ENCODE measurements at places on chromosomes 16 and 17. TPM values are rescaled to one million over a fixed set of nuclear protein-coding genes. Genes with fewer than 3 reads are reported as not detected.

PPY gene
- total RNA-seq = 0.18 TPM

SSTR5 gene
- not detected for total RNA-seq

- H3K27ac ChIP-seq = no peak overlapping the region
- peaks cover 9% of the 10 kb centered on the region for H3K27me3 ChIP-seq
- no peaks in the 10 kb centered on the region for H3K36me3 ChIP-seq
- no peak overlapping the region for H3K4me3 ChIP-seq
- H3K4me1 ChIP-seq = peaks cover 18% of the 10 kb centered on the region
- DNase-seq = peak; percentile 75
Observed at GRCh38 chr17:72539981-72540897, 419.4 kb downstream of the SOX9 start.

PRR29 gene
- total RNA-seq = 0.75 TPM

SNX20 gene
- 0.75 TPM for total RNA-seq

STX1B gene
- 0.66 TPM for total RNA-seq

DNA sequence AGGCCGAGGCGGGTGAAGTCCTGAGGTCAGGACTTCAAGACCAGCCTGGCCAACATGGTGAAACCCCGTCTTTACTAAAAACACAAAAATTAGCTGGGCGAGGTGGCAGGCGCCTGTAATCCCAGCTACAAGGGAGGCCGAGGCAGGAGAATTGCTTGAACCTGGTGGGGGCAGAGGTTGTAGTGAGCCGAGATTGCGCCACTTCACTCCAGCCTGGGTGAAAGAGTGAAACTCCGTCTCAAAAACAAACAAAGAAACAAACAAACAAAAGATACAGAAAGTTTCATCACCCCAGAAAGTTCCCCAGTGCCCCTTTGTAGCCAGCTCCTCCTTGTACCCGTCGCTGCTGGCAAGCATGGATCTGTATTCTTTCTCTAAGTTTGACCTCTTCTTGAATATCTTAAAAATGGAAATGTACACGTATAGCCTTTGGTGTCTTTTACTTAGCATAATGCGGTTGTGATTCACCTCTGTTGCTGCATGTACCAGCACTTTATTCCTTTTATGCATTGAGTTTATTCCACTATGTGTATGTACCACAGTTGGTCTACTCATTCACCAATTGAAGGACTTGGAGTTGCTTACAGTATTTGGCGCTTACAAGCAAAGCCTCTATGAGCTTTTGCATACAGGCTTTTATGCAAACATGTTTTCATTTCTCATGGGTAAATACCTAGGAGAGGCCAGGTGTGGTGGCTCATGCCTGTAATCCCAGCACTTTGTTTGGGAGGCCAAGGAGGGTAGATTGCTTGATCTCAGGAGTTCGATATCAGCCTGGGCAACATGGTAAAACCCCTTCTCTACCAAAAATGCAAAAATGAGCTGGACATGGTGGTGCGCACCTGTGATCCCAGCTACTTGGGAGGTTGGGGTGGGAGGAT is 87.5 kb upstream of the CLEC18A start:
- H3K4me3 ChIP-seq = no peak overlapping the region
- no peak for DNase-seq
- no peaks in the 10 kb centered on the region for H3K27me3 ChIP-seq
- H3K27ac ChIP-seq = no peak overlapping the region
- peaks cover 2% of the 10 kb centered on the region for H3K36me3 ChIP-seq

GRCh38 chr16:12168074-12169000 is 191.8 kb downstream of the SNX29 start:
- H3K4me3 ChIP-seq = no peak overlapping the region
- peaks cover 11% of the 10 kb centered on the region for H3K4me1 ChIP-seq
- DNase-seq = no peak
- no peak overlapping the region for H3K27ac ChIP-seq

GRCh38 chr16:77890075-77890474 is 101.7 kb downstream of the VAT1L start:
- H3K27me3 ChIP-seq = peaks cover 6% of the 10 kb centered on the region
- no peak overlapping the region for H3K4me3 ChIP-seq
- no peak overlapping the region for H3K27ac ChIP-seq
- no peaks in the 10 kb centered on the region for H3K4me1 ChIP-seq
- H3K36me3 ChIP-seq = no peaks in the 10 kb centered on the region
- no peak for DNase-seq

ACSM2A gene
- total RNA-seq = 0.09 TPM

GRCh38 chr17:81550830-81551457 is 1.2 kb downstream of the FAAP100 start:
- peaks cover 46% of the 10 kb centered on the region for H3K36me3 ChIP-seq
- peak overlapping the region; percentile 76 for H3K4me3 ChIP-seq
- peaks cover 28% of the 10 kb centered on the region for H3K4me1 ChIP-seq
- H3K27me3 ChIP-seq = no peaks in the 10 kb centered on the region

DNA sequence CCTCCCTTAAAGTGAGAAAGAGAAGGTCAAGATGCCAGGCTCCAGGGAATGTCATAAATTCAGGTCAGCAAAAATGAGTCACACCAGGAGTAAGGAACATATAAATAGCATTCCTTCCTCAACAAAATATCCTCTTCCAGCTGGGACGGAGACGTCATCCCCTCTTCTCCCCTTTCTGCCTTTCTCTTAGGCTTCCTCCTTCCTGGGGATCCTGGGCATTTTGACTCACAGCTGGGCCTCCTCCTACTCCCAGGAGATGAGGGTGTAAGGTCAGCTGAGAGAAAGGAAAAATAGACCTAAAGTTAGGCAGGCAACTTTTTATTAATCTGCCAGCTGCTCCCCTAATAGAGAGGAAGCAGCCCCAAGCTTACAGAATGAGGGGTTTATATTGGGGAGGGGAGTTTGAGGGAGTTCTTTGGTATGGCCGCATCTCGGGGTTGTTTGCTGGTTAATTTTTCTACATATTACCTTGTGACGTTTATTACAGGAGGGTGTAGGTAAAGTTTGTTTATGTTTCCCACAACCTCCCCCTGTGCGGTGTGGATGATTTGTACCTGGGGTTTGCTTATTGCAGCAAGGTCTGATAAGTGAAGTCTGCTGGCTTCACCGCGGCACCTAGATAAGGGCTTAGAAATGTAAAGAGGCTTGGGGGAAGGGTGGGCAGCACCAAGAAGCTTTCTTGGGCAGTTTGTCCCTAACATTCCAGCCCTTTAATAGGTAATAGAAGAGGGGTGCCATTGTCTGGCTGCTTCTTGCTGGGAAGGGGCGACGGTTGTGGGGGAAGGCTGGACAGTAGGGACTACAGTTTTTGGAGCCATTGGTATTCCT is 7.1 kb upstream of the ZNF747 start:
- peaks cover 7% of the 10 kb centered on the region for H3K4me1 ChIP-seq
- H3K4me3 ChIP-seq = no peak overlapping the region
- H3K27me3 ChIP-seq = peaks cover 4% of the 10 kb centered on the region
- peak overlapping the region; percentile 42 for H3K27ac ChIP-seq
- DNase-seq = peak; percentile 59
- H3K36me3 ChIP-seq = no peaks in the 10 kb centered on the region

KRTAP9-4 gene
- total RNA-seq = not detected

MT1G gene
- 1.2 TPM for total RNA-seq

DNA sequence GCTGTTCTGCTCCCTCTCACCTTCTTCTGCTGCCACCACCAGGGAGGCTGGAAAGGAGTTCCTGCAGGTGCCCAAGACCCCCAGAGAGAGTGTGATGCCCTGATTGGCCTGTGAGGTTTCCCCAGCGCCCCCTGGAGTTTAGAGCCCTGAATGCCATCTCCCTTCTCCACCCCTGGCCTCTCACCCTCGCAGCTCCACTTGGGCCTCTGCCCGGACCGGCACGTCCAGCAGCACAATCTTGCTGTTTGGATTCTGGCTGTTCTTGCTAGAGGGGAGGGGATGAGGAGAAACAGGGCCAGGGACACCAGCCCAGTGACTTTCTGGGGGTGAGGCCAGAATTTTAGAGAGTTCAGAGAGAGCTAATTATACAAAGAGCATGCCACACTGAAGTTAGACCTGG is 12.5 kb upstream of the FAM171A2 start:
- peaks cover 15% of the 10 kb centered on the region for H3K4me1 ChIP-seq
- H3K36me3 ChIP-seq = no peaks in the 10 kb centered on the region
- no peak overlapping the region for H3K27ac ChIP-seq

GRCh38 chr17:68326681-68327080 is 35.4 kb downstream of the ARSG start:
- H3K36me3 ChIP-seq = no peaks in the 10 kb centered on the region
- no peak for DNase-seq
- H3K4me1 ChIP-seq = no peaks in the 10 kb centered on the region

DNA sequence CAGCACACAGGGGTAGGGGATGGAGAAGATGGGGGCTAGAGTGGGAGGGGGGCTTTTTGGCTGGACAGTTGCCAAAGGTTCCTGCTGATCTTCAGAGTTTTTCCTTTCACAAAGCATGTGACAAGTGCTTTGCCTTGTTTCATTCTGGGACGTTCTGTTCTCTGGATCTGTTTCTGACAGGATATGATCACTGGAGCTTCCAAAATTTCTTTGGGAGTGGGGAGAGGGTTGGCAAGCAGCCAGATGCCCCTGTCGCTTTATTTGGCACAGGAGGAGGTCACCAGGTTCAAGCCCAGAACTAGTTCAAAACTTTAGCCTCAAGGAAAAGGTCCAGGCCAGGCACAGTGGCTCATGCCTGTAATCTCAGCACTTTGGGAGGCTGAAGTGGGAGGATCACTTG is 68.5 kb upstream of the TBX2 start:
- H3K4me3 ChIP-seq = no peak overlapping the region
- peaks cover 6% of the 10 kb centered on the region for H3K27me3 ChIP-seq
- no peak overlapping the region for H3K27ac ChIP-seq
- DNase-seq = no peak

GRCh38 chr17:3636908-3637373 is 381 bp downstream of the CTNS start:
- peaks cover 19% of the 10 kb centered on the region for H3K4me1 ChIP-seq
- peaks cover 16% of the 10 kb centered on the region for H3K36me3 ChIP-seq
- DNase-seq = no peak
- peak overlapping the region; percentile 56 for H3K4me3 ChIP-seq
- peak overlapping the region; percentile 99 for H3K27ac ChIP-seq

DNA sequence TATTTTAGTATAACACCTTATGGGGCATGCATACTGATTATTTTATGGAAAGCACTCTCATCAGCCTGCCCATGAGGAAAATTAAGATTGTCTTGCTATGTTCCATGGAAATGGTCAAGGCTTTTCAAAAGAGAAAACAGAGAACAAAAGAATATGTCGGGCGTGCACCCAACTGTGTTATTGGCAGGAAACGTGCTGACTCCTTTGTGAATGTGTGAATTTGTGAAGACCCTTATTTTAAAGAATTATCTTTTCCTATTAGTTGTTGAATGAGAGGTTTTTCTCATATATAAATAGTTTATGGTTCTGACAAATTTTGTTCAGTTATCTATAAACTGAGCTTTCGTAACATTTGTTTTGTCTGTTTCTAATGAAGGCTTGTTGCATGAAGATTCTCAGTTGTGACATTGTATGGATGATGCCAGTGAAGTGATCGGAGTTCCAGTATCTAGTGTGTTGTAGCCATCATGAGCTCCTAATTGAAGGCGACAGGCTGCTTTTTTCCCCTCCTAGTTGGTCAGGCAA is 180.0 kb downstream of the BCAS3 start:
- H3K27me3 ChIP-seq = no peaks in the 10 kb centered on the region
- H3K27ac ChIP-seq = no peak overlapping the region
- H3K36me3 ChIP-seq = no peaks in the 10 kb centered on the region
- no peak overlapping the region for H3K4me3 ChIP-seq
- no peak for DNase-seq

GRCh38 chr16:90019543-90020259 is 445 bp upstream of the DBNDD1 start:
- DNase-seq = peak; percentile 56
- H3K27me3 ChIP-seq = peaks cover 9% of the 10 kb centered on the region
- no peaks in the 10 kb centered on the region for H3K36me3 ChIP-seq
- peaks cover 38% of the 10 kb centered on the region for H3K4me1 ChIP-seq
- H3K4me3 ChIP-seq = peak overlapping the region; percentile 43
- H3K27ac ChIP-seq = peak overlapping the region; percentile 65

SPNS2 gene
- 5.0 TPM for total RNA-seq

GRCh38 chr16:57616876-57617275 is 11.6 kb upstream of the ADGRG1 start:
- H3K27me3 ChIP-seq = no peaks in the 10 kb centered on the region
- peaks cover 8% of the 10 kb centered on the region for H3K4me1 ChIP-seq
- H3K4me3 ChIP-seq = no peak overlapping the region
- DNase-seq = no peak
- H3K36me3 ChIP-seq = no peaks in the 10 kb centered on the region

SP6 gene
- 0.18 TPM for total RNA-seq

- H3K36me3 ChIP-seq = no peaks in the 10 kb centered on the region
- no peak for DNase-seq
- H3K4me3 ChIP-seq = no peak overlapping the region
Observed at GRCh38 chr16:73369851-73370250, 321.9 kb upstream of the ZFHX3 start.

DLX3 gene
- total RNA-seq = not detected

BCAR1 gene
- total RNA-seq = 33.4 TPM

DNA sequence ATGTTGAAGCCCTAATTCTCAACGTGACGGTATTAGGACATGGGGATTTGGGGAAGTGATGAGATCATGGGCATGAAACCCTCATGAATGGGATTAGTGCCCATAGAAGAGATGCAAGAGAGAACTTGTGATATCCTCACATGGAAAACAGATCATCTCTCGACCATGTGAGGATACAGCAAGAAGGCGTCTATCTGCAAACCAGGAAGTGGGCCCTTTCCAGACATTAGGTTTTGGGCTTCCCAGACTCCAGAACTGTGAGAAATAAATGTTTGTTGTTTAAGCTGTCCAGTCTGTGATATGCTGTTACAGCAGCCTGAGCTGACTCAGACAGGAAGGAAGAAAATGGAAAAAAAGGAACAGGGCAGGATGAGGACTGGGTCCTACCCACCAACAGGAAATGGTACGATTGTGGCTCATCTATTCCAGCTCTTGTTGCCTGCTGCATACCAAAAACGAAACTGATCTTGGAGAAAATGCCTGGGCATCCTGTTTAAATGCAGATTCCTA is 21.9 kb upstream of the SSTR2 start:
- DNase-seq = peak; percentile 28
- peaks cover 7% of the 10 kb centered on the region for H3K27me3 ChIP-seq
- H3K27ac ChIP-seq = no peak overlapping the region
- no peaks in the 10 kb centered on the region for H3K36me3 ChIP-seq
- peaks cover 6% of the 10 kb centered on the region for H3K4me1 ChIP-seq
- no peak overlapping the region for H3K4me3 ChIP-seq

- H3K4me3 ChIP-seq = no peak overlapping the region
- H3K27me3 ChIP-seq = no peaks in the 10 kb centered on the region
- H3K27ac ChIP-seq = peak overlapping the region; percentile 43
Observed at GRCh38 chr17:63395075-63395805, 50.9 kb downstream of the CYB561 start.

ZNF18 gene
- 9.8 TPM for total RNA-seq

GRCh38 chr16:48201515-48202201 is 42.4 kb upstream of the LONP2 start:
- no peaks in the 10 kb centered on the region for H3K27me3 ChIP-seq
- no peaks in the 10 kb centered on the region for H3K36me3 ChIP-seq
- H3K27ac ChIP-seq = no peak overlapping the region
- DNase-seq = peak; percentile 18
- no peak overlapping the region for H3K4me3 ChIP-seq
